ENCODE measurements at places on chromosomes 5 and 9.

- peak; percentile 12 for DNase-seq
Observed at GRCh38 chr9:17349831-17350230, 215.0 kb downstream of the CNTLN start.

DNA sequence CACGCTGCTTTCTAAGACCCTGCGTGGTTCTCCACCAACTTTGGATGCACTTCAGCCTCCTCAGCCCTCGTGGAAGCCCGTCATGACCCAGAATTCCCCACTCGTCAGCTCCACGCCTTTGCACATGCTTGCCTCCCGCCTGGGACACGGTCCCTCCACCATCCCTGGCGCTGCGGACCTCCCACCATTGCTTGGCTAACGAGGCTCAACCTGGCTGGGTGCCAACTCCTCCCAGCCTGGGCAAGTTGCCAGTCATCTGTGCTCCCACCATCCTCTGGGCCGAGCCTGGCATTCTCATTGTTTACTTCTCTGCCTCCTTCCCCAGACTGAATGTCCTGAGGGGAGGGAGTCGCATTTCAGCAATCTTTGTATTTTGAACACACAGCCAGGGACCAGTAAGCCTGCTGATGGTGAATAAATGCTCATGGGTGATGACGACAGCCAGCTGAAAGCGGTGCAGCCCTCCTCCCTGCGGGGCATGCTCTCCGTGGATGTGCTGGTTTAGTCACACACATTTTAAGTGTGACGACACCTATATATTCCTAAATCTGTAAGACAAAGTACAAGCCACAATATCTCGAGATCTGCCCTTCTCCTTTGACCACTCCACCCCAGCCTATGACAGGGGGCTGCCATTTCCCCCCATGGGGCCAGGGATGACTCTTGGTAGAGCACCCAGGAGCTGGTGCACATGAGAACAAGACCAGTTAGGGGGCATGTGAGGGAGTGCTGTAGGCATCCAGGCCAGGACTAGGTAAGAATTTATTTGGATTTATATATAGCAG, 37.6 kb downstream of the ANKRD33B start:
- peak; percentile 84 for DNase-seq

DNA sequence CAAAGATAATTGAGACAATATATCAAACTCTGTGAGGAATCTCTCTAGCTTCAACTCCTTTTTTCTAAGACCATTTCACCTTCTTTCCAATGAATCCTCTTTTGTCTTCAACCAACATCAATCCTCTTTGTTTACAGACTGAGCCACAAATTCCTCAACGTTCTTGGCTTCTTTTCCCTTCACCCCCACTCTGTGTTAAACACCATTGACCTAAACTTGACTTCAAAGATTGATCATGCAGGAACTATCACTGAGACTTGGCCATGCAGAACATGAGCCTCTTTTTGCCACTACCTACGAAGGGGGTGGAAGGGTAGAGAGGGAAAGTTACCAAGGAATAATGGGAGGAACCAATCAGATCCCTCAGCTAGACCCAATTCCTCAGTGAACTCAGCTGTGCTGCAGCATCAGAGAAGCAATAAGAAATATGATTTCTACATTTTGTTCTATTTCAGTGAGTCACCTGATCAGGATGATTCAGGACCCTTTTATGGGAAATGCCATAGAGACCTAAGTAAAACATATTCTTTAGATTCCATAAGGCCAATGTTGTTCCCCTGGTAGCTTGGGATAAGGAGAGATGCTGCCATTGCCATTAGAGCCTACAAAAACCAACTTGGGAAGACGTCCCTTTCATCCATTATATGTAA, 187.7 kb upstream of the RGMB start:
- no peak for DNase-seq

GRCh38 chr5:9411142-9411541, 134.7 kb downstream of the SEMA5A start:
- DNase-seq = no peak

DNA sequence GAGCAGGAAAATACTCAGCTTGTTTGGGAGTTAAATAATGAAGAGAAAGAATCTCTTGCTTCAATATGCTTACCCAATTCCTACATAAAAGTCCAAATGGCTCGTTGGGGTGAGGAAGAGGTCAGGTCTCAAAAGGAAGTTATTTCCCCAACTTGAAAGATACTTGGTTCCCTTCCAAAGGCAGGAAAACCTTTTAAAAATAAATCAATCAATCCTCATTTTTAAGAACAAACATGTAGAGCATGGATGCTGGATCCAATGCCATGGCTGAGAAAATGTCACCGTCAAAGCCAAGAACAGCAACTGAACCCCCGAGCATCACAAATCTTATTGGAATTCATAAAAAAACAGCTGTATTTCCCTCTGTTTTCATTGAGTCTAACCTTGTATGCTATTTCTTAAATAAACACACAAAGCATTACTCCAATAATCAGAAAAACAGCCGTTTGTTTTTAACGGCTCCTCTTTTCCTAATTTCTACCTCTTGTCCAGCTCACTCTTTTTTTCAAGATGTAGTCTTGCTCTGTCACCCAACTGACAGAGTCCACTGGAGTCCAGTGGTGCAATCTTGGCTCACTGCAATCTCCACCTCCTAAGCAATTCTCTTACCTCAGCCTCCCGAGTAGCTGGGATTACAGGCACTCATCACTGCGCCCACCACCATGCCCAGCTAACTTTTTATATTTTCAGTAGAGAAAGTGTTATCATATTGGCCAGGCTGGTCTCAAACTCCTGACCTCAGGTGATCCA, 140.7 kb downstream of the GNA14 start:
- no peak for DNase-seq

DNA sequence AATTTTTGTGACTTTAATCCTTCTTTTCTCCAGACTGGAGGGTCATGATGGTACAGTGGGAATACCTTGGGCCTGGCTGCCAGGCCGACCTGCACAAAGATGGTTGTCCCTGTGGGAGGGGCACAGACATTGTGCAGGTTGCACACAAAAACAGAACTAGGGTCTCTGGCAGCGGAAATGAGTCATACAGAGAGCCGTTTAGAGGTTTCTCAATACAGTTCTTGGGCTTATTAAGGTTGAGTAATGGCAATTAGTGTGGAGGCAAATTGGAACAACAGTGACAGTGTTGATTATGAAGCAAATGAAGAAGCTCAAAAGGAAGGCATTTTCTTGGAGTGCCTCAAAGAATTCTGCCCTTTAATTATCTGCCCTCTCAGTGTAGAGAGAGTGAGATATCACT, 173.6 kb downstream of the TENT4A start:
- DNase-seq = no peak

- DNase-seq = no peak
Observed at GRCh38 chr9:110255034-110255462, 1.3 kb downstream of the TXN start.

DNA sequence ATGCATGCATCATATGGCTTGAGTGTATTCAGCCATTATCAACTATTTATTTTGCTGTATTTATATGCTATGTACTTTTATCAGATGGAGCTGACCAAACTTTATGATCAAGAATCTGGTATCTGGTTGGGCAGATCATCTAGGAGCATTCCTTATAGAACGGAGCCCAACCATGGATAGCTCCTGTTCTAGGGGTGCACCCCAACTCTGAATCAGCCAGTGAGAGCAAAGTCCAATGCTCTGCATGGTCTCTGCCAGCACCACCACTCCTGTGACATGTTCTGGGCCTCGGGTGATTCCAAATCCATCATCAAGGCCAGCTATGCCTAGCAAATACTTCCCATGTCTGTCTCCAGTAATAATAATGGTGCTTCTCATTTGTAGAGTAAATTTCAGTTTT, 517.5 kb downstream of the AGTPBP1 start:
- DNase-seq = no peak

GRCh38 chr5:33888587-33888986, 3.2 kb downstream of the ADAMTS12 start:
- DNase-seq = no peak

Measured in HFF-Myc (cell line).